HuH-7 (cell line): ENCODE measurements at places on chromosomes 3 and 15.

DNA sequence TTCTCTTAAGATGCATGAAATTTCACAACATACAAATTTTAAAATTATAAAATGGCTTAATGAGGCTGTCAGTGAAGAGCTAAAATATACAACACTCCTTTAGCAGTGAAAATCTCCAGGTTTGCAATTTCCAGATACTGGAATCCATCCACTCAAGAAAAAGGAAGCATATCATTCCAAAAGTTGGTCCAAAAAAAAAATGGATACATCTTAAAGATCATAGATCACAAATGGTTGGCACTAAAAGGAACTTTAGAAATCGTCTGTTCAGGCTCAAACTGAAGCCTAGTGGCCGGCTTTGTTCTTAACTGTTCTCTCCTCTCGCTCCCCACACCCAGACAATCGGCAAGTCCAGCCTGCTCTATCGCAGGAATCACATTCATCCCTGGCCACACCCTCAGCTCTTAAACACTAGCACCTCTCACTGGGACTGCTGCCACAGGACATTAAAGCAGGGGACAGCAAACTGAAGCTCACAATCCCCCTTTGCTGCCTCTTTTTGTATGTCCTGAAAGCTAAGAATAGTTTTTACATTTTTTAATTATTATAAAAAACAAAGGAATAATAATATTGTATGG lies 130.3 kb upstream of the CDIN1 start:
- DNase-seq = no peak

DNA sequence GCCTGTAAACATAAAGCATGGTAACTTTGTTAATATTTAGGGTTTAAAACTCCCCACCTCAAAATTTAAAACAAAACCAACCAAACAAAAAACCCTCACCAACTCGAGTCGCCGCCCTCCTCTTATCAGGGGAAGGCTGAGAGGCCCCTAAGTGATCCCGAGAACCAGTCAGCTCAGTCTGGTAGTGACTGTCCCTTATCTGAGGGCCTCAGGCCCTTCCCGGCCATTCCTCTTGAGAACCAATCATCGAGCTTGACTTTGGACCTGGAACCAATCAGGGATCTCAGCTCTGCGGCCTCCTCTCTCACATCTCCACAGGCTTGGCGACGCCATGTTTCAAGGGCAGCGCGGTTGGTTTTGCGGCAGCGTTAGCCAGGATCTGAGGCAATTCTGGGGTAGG lies at the start of gene TERB2:
Gene TERB2 (plus strand): TSS at position 300 of the 400 bp plus-strand sequence. CDS start 32 bp downstream, at position 332.
- DNase-seq = no peak

GRCh38 chr3:27105904-27106303 lies 263.3 kb downstream of the NEK10 start:
- DNase-seq = peak; percentile 42

DNA sequence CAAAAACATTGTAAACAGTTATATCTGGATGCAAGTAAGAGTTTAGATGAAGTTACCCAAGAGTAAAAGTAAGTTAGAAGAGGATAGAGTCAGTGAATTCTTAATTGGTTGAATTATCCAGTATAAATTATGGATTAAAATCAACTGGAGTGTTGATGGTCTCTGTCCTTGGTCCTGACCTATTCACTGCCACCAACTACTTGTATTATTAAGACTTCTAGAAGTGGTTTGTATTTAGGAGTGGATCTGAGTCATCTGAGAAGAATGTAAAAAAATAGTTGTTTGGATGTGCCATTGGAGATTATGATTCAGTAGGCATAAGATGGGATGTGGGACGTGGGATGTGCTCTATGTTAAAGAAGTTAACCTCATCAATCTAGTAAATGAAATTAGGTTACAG lies 86.4 kb downstream of the SYNPR start:
- no peak for DNase-seq

GRCh38 chr3:160765211-160765610 lies 9.2 kb downstream of the PPM1L start:
- no peak for DNase-seq

- DNase-seq = no peak
Measured at GRCh38 chr15:20271647-20272046, 270.0 kb downstream of the GOLGA6L6 start.

- no peak for DNase-seq
Measured at GRCh38 chr15:90686435-90687218, 30.5 kb upstream of the BLM start.

- no peak for DNase-seq
Measured at GRCh38 chr3:131708241-131708640, 205.5 kb upstream of the MRPL3 start.

DNA sequence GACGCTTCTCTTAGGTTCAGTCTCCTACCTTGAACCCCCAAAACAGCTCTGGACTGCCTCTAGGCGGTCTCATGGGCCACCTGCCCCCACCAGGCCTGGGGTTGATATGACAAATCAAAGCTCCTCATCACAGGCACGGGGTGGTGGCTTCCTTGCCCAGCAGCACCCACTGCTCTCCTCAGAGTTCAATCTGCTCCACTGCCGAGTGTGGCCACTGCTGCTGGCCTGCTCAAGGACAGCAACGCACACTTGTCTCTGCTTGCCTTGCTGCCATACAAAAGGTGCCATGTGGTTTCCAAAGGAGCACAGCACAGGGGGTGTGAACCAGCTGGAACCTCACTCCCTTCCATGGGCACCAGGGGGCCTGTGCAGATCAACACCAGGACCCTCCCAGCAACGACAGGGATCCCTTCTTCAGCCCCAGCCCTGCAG lies 10.2 kb downstream of the KBTBD13 start:
- DNase-seq = no peak

GRCh38 chr15:62756326-62756994 lies 286.1 kb upstream of the TPM1 start:
- DNase-seq = no peak

DNA sequence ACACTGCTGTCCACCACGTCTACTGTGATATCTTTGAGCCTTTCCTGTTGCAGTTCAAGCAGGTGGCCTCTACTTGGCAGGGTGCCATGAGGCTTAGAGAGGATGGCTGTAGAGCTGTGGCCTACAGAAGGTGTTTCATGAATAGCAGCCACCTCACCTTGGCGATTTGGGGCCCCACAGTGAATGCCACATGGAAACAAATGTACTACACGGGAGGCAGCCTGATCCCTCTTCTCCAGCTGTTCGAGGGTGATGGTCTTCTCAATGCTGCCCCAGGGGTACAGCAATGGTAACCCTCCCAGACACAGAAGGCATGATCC lies 70.7 kb downstream of the FAM43A start:
- no peak for DNase-seq

GRCh38 chr15:49415638-49416037 lies 7.4 kb upstream of the FGF7 start:
- DNase-seq = no peak

- no peak for DNase-seq
Measured at GRCh38 chr15:65612616-65612946, 1.6 kb upstream of the INTS14 start.

- DNase-seq = no peak
Measured at GRCh38 chr3:170256597-170256996, 34.4 kb downstream of the PRKCI start.

GRCh38 chr3:119810018-119810435 lies 28.1 kb downstream of the NR1I2 start:
- DNase-seq = no peak

DNA sequence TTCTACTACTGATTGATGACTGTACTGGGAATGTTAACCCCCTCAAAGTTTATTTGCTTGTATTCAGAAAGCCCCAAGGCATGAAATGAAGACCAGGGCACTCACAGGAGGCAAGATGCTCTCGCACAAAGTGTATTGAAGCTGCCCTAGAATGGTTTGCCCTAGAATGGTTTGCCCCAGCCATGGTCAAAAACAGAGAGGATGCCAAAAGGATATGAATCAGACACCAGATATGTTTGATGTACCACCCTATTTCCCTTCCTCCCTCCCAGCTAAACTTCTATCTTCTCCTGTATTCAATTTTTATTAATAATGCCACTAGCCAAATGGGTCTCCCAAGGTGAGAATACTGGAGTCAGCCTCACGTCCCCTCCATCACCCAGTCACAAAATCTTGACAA lies 101.3 kb downstream of the TMCO5A start:
- DNase-seq = no peak

DNA sequence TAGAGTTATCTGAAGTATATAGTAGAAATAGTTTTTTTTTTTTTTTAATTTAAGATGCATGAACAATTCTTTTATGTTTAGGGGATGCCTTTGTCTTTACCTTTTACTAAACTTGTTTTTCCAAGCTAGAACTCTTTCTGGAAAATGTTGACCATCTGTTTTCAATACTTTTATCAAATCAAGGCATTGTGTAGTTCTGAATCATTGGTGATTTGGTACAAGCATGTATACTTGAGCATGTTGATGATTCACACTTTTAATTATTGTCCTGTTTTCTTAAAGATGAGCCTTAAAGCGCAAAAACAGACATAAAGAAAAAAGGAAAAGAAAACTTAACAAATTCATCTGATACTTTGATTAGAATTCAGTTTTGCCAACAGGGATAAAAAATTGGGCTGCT lies 28.3 kb downstream of the PDCD6IP start:
- no peak for DNase-seq

DNA sequence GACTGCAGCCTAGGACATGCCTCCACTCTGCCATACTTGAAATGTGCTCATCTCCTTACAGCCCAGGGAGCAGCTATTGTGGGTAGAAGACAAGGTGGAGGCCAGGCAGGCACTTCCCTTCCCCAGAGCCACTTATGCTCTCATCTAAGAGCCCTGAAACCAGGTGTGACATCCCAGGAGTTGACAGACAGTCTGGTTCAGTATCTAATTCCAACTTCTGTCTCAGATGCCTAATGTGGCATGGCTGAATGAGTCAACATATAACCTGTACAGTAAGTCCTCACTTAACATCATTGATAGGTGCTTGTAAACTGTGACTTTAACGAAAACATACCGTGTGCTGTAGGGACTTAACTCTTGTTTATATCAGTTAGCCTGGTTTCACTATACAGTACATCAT lies 1.2 kb upstream of the CAPN3 start:
- no peak for DNase-seq

- DNase-seq = no peak
Measured at GRCh38 chr3:172303181-172303580, 145.1 kb downstream of the GHSR start.

GRCh38 chr3:156010829-156011228 lies 109.5 kb upstream of the KCNAB1 start:
- DNase-seq = no peak

GRCh38 chr15:21260966-21261395 lies 179.3 kb downstream of the POTEB3 start:
- DNase-seq = no peak

GRCh38 chr15:33569036-33569435 lies 258.3 kb downstream of the RYR3 start:
- no peak for DNase-seq

- no peak for DNase-seq
Measured at GRCh38 chr15:92444631-92445030, 51.0 kb downstream of the ST8SIA2 start.

GRCh38 chr15:77895742-77896141 lies 181.8 kb downstream of the TBC1D2B start:
- no peak for DNase-seq

- DNase-seq = no peak
Measured at GRCh38 chr3:131485119-131485518, 17.7 kb downstream of the MRPL3 start.
